H7 (cell line): ENCODE measurements at places on chromosomes 2 and 18.

DNA sequence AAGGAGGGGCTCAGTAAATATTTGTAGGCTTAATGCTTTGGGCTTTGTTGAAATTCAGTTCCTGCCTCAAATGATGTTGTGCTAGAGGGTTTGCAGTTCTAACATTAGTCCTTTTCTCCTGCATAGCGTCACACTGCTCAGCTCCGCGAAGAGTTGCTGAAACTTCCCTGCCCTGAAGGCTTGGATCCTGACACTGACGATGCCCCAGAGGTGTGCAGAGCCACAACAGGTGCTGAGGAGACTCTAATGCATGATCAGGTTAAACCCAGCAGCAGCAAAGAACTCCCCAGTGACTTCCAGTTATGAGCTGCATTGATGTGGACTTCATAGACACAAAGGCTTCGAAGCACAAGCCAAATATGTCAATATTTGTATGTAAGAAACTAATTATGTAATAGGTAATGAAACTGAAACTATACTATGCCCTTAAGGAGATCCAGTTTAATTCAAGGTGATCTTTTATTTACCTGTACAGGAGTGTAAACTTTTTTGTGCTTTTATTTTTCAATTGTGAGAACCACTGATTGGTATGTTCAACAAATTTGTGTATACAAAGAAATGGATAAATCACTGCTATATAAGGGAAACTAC lies 10.2 kb upstream of the TTC27 start:
- DNase-seq: no peak

DNA sequence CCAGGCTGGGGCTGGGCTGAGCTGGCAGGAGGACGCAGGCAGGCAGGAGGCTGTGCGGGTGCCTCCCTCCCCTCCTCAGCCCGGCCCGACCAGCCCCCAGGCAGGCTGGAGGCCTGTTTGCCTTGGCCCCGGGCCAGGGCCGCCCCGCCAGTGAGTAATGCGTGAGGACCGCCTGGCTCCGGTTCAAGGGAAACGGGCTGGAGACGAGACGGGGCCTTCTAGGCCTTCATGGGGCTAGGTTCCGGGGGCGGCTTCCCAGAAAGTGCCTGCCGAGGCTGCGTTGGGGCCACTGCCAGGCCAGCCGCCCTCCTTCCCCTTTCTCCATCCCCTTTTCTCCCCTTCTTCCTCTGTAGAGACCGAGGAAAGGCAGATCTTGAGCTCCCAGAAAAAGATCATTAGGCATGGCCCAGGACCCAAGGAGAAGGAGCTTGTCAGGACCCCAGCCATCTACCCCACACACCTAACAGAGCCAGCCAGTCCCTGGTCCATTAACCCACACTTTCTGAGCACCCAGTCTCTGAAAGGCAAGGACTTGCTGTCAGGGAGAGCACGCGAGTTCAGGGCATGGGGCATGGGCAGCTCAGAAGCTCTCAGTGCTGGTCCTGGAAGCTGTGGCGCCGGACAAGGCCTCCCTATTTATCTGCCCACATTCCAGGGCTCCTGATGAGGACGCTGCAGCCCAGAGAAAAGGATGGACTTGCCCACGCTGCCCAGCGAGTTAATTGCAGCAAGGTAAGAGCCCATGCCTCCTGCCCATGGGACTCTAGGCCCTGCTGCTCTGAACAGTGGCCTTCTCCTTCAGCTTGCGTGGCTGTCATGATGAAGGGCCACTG lies 48.5 kb downstream of the SMAD7 start:
- DNase-seq: no peak

- no peak for DNase-seq
These were observed 494.7 kb downstream of the ARHGAP15 start for GRCh38 chr2:143623909-143624260.

- no peak for DNase-seq
These were observed 22.5 kb downstream of the ALS2 start for GRCh38 chr2:201758234-201758633.

DNA sequence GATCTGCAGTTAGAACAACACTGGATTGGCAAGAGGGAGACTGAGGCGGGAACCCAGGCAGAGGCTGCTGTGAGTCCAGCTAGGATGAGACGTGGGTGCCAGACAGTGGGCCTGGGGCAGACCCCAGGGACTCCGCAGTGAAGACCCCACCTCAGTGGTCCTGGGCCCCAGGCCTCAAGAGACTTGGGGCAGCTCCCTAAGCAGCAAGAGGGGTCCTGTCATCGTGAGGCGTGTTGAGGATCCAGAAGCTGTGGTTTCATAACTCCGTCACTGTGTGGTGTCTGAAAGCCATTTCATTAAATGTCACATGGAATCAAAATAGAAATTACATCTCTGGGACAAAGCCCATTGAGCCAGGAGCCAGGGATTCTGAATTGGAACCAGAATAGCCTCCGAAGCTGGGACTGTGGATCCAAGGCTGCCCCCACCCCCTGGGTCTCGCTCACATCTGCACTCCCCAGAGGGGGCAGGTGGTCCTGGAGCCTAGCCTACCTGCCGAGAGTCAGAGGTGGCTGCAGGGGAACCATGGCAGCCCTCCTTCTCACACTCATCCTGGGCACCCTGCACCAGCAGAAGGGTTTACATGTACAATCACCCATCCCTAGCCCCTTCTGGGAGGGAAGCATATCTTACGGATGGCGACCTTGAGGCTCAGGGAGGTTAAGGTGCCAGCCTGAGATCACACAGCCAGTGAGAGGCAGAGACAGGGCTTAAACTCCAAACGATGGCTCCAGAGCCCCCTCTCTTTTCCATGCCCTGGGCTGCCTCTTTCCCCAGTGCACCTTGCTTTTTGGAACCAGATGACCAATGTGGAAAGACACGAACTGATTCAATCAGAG lies 23.2 kb downstream of the RRM2 start:
- DNase-seq: peak; percentile 33

DNA sequence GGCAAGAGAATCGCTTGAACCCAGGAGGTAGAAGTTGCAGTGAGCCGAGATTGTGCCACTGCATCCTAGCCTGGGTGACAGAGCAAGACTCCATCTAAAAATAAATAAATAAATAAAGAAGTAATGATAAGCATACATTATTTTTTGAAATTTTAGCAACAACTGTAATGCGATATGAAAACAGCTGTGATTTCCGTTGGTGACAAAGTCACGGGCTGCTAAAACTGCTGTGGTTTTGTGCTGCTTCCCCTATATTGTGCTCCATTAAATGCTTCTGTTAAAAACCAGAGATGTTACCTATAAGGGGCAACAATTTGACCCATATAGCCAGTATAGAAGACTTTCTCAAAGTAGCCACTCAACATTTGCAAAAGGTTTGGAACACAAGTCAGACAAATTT lies 8.3 kb downstream of the TRIM54 start:
- DNase-seq: no peak

DNA sequence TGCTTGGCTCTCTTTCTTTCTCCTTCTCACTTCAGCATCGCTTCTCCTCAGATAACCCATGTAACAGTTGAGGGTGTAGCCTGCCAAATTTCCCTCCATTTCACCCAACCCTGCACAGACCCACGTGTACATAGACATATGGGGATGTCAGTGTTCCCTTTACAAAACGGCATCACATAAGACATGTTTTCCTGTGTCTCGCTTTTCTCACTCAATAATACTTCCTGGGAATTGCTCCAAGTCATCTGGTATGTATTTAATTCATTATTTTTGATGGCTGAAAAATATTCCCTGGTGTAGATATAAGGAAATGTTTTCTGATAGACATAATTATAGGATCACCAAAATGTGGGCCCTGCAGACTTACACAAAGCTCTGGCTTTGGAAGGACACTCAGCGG lies 176.8 kb downstream of the LOXHD1 start:
- no peak for DNase-seq

GRCh38 chr2:101842471-101842870 lies 145.0 kb downstream of the MAP4K4 start:
- no peak for DNase-seq

- DNase-seq: no peak
These were observed 339.2 kb upstream of the NRP2 start for GRCh38 chr2:205343103-205343502.

- DNase-seq: no peak
These were observed 104.5 kb downstream of the ZEB2 start for GRCh38 chr2:144415386-144415785.

- peak; percentile 70 for DNase-seq
These were observed 87.1 kb downstream of the PXDN start for GRCh38 chr2:1656961-1657841.

DNA sequence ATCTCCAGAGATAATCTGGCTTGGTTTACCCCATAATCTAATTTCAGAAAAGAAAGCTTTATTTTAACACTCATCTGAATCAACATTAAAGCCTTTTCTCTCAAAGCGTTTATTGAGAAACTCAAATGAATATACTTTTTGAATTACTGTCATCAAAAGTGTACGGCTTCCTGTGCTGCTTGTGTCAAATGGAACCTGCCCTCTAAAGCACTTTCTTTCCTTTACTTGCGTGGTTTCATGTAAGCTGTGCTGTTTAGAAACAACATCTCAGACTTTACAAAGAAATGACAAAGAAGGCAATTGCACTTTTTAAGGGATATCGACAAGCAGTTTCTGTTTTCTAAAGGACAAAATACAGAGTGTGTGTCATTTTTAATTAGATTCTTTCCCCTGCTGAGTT lies 35.1 kb downstream of the CYBRD1 start:
- no peak for DNase-seq

- DNase-seq: no peak
These were observed 18.7 kb downstream of the APCDD1 start for GRCh38 chr18:10473132-10473531.

DNA sequence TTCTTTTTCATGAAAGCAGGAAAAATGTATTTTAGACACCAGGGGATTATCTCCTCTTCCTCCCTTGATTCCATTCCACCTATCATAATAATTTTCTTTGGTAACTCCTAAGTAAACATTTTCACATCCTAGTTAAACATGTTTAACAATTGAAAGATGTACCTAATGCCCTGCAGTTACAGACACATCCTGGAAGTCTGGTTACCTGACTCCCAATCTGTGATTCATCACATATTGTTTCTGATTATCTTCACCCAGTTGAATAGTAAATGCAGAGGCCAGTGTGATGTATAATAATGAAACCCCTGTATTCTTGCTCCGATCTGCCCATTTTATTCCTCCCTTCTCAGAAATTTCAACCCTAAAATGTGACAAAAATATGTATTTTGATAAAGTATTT lies 1237.6 kb upstream of the LRRTM1 start:
- no peak for DNase-seq

- DNase-seq: peak; percentile 62
These were observed 490 bp downstream of the NDUFS1 start for GRCh38 chr2:206158563-206159345.

DNA sequence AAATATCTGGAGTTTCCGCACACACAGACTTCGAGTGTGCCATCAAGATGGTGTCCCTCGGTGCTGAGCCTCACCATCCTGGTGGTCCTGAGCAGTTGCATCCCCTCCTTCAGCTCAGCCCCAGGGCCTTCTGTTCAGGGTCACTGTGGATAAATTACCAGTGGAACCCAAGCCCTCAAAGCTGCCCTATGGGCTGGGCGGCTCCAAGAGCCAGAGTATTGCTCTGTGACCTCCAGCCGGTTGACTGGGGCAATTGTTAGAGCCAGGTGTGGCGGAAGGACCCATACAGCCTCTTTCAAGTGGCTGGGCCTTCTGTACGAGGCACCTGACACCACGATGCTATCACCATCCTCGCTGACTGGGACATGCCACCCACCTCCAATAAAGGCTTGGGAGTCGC lies 215.5 kb downstream of the GBX2 start:
- DNase-seq: no peak

DNA sequence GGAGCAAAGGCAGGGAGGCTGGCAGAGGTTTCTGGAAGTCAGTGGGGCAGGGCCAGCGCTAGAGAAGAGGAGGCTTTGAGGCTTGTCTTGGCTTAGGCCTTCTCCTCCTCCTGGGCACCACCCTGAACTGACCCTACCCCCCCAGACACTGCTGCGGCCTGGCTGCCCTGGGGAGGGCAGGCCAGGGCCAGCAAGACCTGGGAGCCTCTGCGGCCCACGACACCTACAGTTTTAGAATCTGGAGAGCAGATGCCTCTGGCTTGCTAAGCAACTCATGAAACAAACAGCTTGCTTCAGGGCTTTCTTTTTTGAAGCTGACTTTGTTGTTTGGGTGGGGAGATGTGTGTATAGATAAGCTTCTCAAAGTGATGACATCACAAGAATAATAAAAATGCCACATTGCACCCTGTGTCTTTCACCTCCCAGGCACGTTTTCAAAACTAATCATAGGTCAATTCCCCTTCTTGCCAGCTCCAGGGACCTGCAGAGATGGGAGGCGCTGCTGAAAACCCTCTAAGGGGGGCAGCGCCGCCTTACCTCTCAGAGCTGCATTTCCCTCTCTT lies 46.2 kb upstream of the SMAD7 start:
- no peak for DNase-seq

DNA sequence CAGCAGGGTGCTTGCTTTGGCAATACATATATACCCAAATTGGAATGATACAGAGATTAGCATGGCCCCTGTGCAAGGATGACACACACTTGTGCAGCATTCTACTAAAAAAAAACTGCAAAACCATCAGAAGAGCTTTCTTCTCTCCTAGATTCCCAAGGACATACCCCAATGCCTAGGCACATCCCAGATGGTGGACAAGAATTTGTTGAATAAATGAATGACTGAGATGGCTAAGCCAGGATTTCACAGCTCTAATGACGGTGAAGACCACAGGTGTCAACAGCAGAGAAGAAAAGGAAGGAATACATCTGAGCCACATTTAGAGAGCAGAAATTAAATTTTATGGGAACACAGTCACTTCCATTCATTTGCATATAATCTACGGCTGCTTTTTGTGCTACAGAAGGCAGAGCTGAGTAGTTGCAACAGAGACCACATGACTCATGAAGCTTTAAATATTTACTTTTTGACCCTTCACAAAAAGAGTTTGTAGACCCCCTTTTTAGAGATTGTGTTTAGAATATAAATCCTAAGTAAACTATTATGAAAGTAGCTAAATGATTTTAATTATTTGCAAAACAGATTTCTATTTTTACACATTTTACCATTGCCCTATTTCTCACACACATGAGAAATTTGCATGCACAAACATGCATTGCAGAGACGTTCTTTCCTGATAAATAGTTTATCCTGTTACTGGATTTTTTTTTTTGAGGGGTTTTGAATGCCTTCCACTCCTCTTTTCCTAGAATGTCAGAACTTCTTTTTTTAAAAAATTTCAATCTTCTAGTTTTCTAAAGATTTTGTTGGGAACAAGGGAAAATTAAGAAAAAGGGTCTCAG lies 119.0 kb downstream of the PMAIP1 start:
- DNase-seq: no peak

DNA sequence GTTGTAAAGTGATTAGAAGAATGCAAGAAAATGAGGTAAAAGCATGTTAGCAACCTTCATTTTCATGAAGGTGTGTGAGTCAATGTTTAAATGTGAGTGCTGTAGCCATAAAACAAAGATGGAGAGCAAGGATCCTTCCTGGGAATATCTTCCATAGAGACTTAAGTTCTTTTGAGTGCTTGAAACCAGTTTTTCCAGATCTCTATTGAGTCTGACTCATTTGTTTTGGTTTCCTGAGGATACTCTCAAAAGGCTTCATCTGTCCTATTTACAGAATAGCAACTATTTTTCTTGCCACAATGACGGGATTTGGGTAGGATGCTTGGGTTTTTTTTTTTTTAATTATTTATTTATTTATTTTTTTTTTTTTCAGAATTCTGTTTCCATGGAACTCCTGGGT lies 45.9 kb upstream of the ASB1 start:
- no peak for DNase-seq
